ENCODE measurements at places on chromosomes 7 and 10.
A peak's percentile ranks its signal among the peaks of the same experiment; 100 is the strongest.

DNA sequence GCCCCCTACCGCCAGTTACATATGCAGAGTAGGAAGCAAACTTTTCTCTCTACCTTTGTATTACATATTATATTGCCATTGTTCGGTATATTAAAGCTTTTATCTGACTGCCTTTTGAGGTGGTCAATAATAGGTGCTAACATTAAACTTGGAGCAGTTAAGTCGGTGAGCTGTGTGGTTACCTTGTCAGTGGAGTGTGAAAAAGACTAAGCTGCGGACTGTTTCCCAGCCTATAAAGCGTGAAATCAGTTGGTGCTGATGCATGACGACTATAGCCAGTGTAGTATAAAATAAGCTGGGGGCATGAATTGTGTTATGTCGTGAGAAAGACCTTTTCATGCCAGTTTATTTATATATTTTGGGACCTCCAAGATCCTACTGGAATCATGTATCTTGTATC is 33.7 kb downstream of the R3HCC1L start:
- no peaks in the 10 kb centered on the region for H3K27me3 ChIP-seq
- DNase-seq = no peak
- H3K36me3 ChIP-seq = peaks cover 29% of the 10 kb centered on the region
- H3K4me1 ChIP-seq = peaks cover 12% of the 10 kb centered on the region
- no peak overlapping the region for H3K27ac ChIP-seq

- DNase-seq = peak; percentile 38
- no peak overlapping the region for H3K27ac ChIP-seq
- peaks cover 87% of the 10 kb centered on the region for H3K27me3 ChIP-seq
- no peaks in the 10 kb centered on the region for H3K36me3 ChIP-seq
Observed at GRCh38 chr7:292826-293225, 2.9 kb downstream of the FOXL3 start.

- no peaks in the 10 kb centered on the region for H3K36me3 ChIP-seq
Observed at GRCh38 chr10:131260031-131260430, 51.5 kb downstream of the TCERG1L start.

DNA sequence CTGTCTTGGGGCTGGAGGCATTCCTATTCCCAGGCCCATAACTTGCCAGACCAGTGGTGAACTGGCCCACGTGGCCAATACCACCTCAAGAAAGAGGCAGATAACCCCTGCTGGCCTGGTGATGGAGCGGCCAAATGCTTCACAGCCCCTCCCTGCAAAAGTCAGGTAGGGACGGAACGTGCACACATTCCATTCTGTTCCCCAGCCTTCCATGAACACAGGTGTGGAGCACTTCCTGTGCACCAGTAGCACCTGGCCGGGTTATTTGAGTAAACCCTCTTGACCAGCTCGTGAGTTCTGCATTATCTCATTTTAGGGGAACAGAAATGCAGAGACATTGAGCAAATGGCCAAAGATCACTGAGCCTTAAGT is 134.4 kb downstream of the SH3PXD2A start:
- H3K4me3 ChIP-seq = no peak overlapping the region
- no peak for DNase-seq
- no peaks in the 10 kb centered on the region for H3K27me3 ChIP-seq
- no peaks in the 10 kb centered on the region for H3K4me1 ChIP-seq
- H3K36me3 ChIP-seq = no peaks in the 10 kb centered on the region

DNA sequence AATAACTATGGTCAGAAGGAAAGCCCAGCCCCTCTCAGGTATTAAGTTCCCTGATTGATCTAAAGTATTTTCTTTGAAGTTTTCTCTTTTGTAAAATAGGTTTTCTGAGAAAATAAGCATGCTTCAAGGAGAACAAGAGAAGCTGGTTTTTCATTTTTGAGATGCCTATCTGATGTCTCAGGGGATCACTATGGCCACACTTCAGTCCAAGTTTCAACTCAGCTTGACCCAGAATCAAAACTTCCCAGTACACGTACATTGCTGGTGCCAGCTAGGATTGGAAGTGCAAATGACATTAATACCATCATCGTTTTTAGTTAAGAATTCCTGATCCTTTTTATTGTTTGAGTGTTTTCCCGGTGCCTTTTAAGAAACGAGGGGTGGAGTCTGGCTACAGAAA is 7.2 kb downstream of the ITIH5 start:
- H3K36me3 ChIP-seq = no peaks in the 10 kb centered on the region
- DNase-seq = no peak
- peaks cover 21% of the 10 kb centered on the region for H3K4me1 ChIP-seq
- no peaks in the 10 kb centered on the region for H3K27me3 ChIP-seq

DNA sequence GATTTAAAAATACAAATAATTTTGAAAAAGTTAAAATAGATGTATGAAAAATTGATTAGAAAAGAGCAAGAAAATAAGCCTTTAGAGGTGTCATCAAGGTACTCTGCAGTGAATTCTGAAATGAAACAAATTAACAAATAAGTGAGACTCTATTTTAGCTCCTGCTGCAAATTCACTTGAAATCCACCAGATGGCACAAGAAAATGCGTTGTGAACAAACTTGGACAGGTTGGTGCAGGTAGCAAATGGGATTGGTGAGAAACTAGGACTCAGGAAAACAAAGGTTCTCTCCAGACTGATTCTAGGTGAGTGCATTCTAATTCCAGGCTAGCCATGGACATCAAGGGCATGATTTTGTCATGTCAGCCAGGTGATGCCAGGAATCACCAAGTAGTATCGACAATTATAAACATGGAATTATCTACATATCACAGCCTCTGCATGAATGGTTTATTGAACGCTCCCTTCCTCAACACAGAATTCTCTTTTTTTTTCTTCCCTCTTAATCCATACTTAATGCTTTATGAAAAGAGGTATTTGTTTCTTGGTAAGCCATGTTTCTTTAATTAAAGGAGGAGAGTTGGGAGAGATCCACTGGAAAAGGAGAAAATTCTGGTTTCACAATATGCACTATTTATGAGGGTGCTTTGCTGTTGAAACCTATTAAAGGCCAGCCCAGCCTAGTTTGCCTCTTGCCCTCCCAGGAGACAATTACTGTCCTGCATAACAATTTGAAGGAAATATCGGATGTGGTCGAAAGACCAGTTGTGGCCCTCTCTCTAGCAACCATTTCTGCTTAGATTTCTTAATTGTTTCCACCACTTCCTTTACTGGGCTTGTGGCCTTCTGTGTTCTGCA is 118.1 kb downstream of the ZNF365 start:
- no peak for DNase-seq
- H3K27me3 ChIP-seq = no peaks in the 10 kb centered on the region
- H3K36me3 ChIP-seq = no peaks in the 10 kb centered on the region
- H3K4me1 ChIP-seq = no peaks in the 10 kb centered on the region
